Left lobe of liver (tissue), 2 donors: ENCODE measurements at places on chromosomes 6 and 20.

DNA sequence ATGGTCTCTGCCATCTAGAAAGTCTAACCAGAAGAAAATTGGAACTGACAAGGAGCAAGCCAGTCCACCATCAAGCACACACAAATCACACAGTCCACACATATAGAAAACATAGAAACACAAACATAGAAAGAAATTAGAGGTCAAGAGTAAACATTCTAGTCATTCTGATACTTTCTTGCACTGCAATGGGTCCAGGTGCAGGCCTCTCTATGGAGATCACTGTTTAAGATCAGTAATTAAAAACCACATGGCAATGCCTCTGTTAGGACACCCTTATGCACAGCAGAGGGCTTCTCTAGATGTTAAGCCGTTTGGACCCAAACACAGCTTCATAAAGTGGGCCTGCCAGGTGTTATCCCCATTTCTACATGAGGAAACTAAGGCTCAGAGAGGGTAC is 42.8 kb upstream of the SLC22A23 start:
- DNase-seq = no peak

GRCh38 chr6:56833127-56833791 is 121.6 kb upstream of the BEND6 start:
- no peak for DNase-seq

GRCh38 chr20:45060294-45060693 is 40.6 kb downstream of the KCNS1 start:
- no peak for DNase-seq

GRCh38 chr20:2917266-2917665 is 44.0 kb downstream of the PTPRA start:
- DNase-seq = no peak

DNA sequence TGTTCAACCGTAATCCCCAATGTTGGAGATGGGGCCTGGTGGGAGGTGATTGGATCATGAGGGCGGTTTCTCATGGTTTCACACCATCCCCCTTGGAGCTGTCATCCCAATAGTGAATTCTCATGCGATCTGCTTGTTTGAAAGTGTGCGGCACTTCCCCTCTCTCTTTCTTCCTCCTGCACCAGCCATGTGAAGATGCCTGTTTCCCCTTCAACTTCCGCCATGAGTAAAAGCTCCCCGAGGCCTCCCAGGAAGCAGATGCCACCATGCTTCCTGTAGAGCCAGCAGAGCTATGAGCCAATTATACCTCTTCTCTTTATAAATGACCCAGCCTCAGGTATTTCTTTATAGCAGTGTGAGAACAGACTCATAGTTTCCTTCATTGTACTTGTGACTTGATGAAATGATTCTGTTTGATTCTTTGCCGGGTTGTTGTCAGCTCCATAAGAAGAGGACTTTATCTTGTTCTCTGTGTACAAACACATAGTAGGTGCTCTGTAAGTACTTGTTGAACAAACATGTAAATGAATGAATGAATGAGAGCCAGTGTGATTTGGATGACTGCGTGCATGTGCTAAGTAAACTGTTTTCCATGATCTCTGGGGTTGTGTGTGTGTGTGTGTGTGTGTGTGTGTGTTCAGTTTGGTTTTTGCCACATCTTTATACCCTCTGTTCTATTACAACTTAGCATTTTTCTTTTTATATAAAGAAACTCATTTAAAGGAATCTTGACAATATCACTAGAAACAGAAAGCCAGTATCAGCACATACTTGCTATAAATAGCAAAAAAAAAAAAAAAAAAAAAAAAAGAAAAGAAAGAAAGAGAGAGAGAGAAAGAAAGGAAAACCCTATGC is 22.5 kb upstream of the PTGIS start:
- DNase-seq = no peak
